ENCODE measurements at places on chromosomes 4 and X.

GRCh38 chr4:115152081-115152480, 38.7 kb upstream of the NDST4 start:
- DNase-seq: no peak

DNA sequence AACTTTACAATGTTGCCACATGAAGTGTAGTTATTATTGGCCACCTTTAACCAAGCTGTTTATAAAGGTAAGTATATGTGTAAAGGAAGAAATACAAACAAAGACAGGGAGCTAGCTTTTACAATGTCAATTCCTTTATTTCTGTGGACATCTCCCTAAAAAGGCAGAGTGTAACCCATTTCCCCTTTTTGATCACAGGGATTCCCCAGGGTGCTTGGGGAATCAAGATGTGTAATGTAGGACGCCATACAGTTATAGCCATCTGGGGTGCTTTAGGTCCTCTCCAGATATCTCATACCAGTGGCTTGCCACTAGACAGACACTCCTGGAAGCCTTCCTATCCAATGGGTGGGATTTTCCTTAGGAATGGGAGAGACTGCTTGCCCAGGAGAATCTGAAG, 4.2 kb upstream of the CUL4B start:
- DNase-seq: no peak

DNA sequence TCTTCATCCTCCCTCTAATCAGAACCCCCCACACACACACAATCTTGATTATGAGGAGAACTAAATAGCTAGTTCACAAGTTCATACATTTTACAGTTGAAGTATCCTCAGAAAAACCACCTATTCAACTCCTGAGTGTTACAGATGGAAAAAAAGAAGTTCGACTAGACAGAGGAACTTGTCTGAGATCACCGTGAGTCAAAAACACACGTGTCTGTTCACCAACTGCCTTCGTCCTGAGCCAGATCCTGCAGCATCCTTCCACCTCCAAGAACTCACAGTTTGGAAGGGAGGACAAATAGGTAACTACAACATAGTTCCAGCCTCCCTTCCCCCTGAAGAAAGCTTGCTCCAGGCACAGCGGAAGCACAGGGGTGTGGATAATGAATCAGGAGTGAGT, 19.0 kb upstream of the IRAK1 start:
- no peak for DNase-seq

- no peak for DNase-seq
Observed at GRCh38 chrX:106716004-106716403, 10.5 kb upstream of the RNF128 start.

GRCh38 chrX:153505361-153505760, 10.6 kb downstream of the BGN start:
- DNase-seq: no peak

DNA sequence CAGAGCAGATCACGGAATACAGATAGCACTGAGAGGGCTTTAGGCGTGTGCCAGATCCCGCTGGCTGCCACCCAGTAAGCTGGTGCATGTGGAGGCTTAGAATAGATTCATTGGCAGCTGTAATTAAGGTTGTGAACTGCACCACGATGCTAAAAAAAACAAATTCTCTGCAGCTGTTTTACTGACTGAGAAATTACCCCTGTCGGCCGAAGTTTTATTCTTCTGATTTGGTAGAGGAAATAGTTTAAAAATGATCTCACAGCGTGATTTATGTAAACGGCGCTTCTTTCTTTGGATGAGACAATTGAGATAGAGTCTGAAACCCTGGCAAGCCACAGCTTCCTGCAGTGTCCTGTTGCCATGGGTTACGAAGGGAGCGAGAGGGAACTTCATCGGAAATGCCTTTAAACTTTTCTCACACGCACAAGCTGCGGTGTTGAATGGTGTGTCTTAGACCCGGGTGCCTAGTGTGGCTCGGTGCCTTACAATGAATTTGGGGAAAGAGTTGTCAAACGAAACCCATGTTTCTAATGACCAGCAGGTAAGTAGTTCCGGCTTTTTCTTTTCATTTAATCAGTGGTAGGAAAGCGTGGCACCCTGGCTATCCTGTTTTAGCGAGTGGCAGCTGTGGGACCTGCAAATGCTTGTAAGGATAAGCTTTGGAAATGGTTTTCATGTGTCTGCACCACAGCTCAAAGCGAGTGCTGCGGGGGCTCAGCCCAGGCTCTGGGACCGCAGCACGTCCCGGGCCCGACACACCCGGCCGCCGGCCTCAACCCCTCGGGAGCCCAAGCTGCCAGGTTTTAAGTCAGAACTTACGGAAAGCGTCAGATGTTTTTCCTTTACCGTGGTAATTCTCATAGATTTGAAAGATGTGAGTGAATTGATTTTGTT, 71.7 kb upstream of the HGFAC start:
- DNase-seq: no peak

- DNase-seq: no peak
Observed at GRCh38 chr4:89316931-89317366, 9.3 kb upstream of the GPRIN3 start.

DNA sequence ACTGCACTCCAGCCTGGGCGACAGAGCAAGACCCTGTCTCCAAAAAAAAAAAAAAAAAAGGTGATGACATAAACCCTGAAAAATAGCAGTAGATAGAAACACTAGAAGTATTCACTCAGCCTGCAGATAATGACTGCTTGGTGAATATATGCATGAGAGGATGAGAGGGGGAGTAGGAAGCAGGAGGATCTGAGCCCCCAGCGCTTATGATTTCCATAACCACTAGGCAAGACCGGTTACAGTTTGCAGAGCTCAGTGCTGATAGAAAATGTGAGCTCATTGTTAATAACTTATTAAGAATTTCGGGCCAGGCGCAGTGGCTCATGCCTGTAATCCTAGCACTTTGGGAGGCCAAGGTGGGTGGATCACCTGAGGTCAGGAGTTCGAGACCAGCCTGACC, 40.8 kb upstream of the SLC34A2 start:
- DNase-seq: no peak

DNA sequence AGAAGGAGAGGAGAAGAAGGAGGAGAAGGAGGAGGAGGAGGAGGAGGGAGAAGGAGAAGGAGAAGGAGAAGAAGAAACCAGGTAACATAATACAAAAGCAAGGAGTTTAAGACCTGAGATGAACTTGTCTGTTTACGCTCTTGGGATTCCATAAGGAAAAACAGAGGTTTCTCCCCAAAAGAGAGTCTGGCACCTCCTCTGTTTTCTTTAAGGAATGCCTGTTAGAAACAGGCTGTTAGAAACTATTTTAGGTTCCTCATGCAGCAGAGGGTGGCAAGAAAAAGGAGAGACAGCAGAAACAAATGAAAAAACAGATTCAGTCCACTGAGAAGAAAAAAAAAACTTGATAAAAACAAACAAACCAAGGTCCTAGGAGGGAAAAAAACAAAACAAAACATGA, 10.3 kb upstream of the FHDC1 start:
- DNase-seq: no peak

DNA sequence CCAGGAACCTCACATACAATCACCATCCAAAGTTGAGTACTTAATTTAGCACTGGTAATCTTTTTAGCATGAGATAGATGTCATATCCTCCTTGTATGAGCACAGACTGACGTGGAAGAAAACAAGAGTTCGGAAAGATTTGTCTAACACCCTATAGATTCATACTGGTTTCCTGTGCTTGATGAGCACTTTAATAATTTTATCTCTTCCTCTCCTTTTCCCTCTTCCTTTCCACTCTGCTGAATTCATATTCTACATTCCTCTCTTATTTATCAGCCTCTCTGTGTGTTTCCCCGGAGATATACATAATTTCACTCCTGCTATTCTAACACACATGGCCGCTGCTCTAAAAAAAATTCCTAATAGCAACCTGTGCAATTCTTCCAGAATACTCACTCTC, 273.9 kb downstream of the AFF2 start:
- DNase-seq: no peak

GRCh38 chr4:97500423-97500822, 642.9 kb downstream of the STPG2 start:
- DNase-seq: no peak
